Naive thymus-derived CD4-positive, alpha-beta T cell (primary cell): ENCODE measurements at places on chromosomes 6 and 20.

- DNase-seq = no peak
These were observed 42.2 kb downstream of the CEBPB start for GRCh38 chr20:50232651-50233324.

DNA sequence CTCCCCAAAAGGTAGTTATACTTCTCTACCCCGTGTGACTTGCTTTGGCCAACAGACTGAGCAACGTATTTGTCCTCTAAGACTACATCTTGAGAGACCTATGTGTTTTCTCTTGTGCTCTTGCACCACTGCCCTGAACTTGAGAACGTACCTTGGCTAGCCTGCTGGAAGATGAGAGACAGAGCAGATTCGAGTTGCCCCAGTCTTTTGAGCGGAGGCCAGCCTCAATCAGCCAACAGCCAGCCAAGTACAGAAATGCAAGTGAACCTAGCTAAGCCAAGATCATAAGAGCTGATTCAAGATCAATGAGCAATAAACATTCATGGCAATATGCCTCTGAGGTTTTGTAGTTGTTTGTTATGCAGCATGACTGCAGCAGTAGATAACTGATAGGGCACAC, 98.4 kb downstream of the PAK5 start:
- DNase-seq = no peak

DNA sequence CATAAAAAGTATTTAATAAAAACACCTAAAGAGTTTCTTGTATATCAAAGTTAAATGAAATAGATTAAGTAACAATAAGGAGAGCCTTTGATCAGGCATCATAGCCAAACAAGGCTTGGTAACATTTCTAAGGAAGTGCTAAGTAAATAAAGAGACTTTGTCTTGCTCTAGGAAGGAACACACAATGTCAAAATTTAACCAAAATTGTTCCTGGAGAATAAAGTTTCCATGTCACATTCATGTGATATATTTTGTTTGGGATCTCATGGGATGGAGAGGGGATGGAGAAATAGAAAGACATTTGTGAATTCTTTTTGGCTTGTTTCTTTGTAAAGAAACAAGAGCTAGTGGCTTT, 201.9 kb upstream of the DTNBP1 start:
- no peak for DNase-seq

- DNase-seq = peak; percentile 6
These were observed 44.1 kb downstream of the DPPA5 start for GRCh38 chr6:73309785-73310502.

DNA sequence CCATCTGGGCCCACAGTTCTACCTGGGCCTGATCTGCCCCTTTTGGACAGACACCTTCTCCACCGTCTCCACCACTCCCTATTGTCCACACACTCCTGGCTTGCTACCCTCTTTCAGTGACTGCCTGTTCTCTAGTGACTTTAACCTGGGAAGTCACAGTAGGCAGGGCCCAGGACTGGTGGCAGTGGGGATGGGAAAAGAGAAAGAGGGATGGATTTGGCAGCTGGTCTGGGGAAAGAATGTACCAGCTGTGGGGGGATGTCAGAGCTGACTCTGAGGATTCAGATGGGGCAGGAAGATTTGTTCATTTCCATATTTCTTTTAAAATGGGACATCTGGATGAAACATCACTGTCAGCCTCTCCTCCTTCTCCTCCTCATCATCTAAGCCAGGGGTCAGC, 85.5 kb downstream of the SULF2 start:
- DNase-seq = no peak

GRCh38 chr6:151172751-151173150, 67.0 kb upstream of the AKAP12 start:
- no peak for DNase-seq

DNA sequence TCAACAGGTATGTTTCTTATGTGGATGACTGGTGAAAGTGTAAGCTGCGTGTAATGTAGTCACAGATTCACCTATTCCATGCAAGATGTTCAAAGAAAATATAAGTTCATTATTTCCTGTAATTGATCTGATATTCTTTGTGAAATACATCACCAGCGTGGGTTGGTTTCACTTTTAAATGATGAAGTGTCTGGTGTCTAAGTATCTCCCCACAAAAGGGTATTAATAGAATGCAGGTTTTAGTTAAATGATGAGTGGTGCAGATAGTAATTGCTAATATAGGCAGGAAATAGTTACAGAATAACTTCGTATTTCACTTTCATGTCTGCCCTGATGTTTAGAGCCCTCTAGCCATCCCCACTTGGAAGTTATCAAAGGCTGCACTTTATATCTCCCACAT, 22.2 kb downstream of the PGBD1 start:
- no peak for DNase-seq

- DNase-seq = no peak
These were observed 107.8 kb downstream of the MAN1A1 start for GRCh38 chr6:119241540-119242309.

DNA sequence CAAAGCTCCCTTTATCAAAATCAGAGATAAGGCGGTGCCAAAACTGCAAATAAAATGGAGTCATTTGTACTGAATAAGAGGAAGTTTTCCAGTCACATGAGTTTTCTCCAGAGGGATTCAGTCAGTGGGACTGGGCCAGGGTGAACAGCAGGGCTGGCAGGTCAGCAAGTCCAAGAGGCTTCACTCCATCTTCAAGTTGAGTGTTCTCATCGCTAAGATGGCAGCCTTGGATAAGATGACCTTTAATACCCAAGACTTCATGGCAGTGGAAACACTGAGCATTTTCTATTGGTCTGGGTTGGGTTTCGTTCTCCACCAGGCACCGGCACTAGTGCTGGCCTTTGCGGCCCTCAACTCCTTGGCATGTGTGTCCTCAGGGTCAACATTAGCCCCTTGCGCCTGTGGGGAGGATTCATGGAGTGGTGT, 29.3 kb upstream of the IGF2R start:
- DNase-seq = no peak

DNA sequence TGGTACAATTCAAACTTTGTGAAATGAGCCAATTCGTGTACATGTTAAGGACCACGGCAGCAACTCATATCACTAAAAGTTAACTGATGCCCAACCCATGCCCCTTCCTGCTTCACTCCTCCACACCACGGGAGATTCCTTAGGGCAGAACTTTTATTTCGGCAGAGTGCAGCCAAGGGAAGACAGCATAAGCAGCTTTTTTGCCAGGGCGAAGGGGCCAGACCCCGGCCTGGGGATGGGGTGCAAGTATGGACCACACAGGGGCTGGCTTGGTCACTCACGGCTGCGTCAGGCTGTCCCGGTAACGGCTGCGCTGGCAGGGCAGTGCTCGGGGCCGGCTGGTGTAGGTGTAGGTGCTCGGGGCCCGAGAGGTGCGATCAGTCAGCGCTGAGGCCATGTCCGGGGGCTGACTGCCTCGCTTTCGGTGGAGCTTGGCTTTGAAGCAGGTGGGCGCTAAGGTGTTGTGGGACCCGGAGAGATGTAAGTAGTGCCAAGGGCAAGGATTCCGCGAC, 792 bp downstream of the RSPH3 start:
- DNase-seq = no peak

GRCh38 chr6:5761370-5761769, 245.4 kb downstream of the NRN1 start:
- no peak for DNase-seq

- DNase-seq = peak; percentile 49
These were observed 29.7 kb downstream of the FYN start for GRCh38 chr6:111843347-111844147.

DNA sequence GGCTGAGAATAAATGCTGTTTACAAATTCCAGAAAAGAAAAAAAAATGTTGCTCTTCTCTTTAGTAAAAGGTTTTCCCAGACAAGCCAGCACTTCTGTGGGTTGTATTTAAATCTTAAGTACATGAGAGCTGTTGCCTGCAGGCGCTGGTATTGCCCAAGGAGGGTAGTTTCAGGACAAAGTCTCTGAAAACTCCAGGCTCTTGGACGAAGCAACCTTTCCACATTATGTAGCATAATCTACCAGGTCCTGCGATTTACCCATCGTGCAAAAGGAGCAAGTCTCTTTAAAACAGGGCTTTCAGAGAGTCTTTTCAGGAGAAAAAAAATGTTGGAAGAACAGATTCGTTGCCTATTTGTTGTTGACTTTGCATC, 65.6 kb downstream of the PLG start:
- DNase-seq = no peak

- no peak for DNase-seq
These were observed 166.6 kb upstream of the MARCKS start for GRCh38 chr6:113690281-113691259.

GRCh38 chr6:15491255-15491985, 171.4 kb downstream of the DTNBP1 start:
- DNase-seq = peak; percentile 73

GRCh38 chr6:151236668-151237401, 2.9 kb upstream of the AKAP12 start:
- DNase-seq = no peak

DNA sequence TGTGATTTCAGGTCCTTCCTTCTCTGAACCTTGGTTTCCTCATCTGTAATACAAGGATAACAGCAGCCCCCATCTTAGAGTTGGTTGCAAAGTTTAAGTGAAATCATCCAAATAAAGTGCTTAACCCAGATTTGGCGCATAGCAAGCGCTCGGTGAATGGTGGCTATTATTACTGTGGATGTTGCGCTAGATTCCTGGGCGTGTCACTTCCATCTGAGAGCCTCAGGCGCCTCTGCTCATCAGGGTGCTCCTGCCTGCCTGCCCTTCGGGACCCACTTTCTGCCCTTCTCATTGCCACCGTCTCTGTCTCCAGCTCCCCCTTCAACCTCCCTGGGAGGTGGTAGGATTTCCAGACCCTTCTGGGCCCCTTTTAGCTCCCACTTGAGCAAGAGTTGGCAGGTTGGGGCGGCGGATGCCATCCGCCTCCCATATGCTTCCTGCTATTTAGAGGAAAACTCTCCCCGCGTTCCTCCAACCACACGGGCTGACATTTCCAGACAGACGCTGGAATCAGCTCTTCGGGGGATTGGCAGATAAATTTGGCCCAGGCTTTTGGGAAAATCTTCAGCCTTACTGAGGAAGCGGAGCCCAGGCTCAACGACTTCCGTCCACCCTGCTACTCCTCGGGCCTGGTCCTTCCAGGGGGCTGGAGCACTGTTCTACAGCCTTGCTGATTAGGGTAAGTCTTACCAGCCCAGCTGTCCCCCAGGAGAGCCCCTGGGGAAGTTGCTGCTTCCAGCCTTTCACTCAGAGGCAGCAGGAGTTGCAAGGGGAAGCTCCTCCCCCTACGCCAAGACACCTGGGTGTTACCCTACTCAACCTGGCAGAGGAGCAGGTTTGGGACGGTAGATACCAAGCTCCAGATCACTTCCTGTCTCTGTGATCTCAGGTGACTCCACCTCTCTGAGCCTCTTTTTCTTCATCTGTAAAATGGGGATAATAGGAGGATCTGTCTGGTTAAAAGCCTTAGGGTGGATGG, 71.5 kb downstream of the DLGAP4 start:
- DNase-seq = no peak

DNA sequence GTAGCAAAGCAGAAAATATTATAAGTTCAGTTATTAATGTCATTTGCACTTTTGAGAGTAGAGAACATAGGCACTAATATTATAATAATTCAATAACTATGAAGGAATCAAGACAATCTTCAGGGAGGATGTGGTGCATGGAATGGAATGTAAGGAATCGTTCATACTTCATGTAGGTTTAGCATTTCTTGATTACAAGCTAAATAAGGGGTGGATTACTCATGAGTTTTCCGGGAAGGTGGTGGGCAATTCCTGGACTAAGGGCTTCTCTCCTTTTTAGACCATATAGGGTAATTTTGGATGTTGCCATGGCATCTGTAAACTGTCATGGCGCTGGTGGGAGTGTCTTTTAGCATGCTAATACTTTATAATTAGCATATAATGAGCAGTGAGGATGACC, 9.1 kb upstream of the BTNL2 start:
- no peak for DNase-seq

- no peak for DNase-seq
These were observed 14.6 kb downstream of the TJAP1 start for GRCh38 chr6:43491750-43492661.

DNA sequence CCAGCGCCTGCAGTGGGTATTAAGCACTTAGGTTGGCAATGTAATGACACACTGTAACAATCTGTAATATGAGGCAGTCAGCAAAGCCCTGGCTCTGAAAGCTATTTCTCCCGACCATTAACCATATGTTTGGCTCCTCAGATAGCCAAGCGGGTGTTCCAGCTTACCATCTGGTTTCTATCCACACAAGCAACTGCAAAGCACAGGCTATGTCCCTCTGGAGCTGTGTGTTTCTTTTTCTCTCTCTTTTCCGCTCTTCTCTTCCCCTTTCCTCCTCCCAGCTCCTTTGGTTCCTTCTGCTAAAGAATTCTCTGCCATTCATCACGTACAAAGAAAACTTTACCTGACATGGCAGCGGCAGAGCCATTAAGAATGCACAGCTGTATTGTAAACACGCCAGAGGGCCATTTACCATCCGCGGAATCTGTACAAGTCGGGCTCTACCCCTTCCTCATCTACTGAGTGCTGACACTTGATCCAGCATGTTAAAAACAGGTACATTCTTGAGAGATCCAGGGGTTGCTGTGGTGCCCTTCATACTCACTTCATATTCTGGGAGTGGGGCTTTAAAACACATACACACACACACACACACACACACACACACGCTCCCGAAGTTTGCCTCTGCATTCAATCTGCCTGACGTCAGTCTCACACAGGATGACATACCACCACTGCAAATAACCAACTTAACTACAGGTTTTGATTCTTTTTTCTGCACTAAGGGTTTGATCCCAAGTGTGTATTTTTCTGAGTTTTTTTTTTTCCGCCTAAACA, 77.2 kb downstream of the BACH2 start:
- peak; percentile 59 for DNase-seq

DNA sequence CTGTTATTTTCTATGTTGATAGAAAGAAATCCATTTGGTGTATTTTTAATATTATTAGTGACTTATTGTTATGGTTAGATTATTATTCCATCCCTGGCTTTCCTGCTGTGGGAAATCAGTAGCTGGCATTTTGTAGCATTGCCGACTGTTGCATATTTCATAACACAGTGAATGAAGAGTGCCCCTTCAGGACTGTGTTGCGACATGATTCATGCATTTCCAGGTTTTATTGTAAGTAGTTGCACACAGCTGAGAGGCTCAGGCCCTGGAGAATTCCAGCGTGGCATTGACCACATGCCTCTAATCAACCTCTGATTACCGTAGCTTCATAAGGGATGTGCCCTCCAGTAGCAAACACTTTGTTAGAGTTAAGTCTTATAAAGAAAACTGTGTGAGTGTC, 263.9 kb downstream of the FARS2 start:
- DNase-seq = no peak

GRCh38 chr6:98839781-98840361, 5.5 kb downstream of the POU3F2 start:
- DNase-seq = no peak

- no peak for DNase-seq
These were observed 101.8 kb downstream of the TRERF1 start for GRCh38 chr6:42349753-42350511.

GRCh38 chr6:101458336-101458735, 64.8 kb downstream of the GRIK2 start:
- DNase-seq = no peak

DNA sequence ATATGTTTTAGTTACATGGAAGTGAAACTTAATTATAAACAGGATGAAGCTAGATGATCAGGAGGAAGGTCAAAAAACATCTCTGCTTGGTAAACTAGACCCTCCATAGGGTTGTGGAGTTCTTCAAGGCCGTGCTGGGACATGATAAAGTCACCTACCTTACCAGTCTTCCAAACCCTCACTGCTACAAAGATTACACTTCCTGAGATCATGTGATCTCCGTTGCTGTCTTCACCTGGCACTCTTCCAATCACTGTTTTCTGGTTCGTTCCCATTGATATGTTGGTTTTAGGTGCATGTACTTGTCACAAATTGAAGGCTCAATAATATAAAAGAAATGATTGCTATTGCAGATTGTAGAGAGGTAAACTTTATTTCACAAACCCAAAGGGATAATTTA, 161.5 kb upstream of the MAN1A1 start:
- no peak for DNase-seq

GRCh38 chr6:110682460-110682853, 132.8 kb downstream of the CDK19 start:
- peak; percentile 84 for DNase-seq
